HT1080 (cell line): ENCODE measurements at places on chromosomes 7 and 10.

DNA sequence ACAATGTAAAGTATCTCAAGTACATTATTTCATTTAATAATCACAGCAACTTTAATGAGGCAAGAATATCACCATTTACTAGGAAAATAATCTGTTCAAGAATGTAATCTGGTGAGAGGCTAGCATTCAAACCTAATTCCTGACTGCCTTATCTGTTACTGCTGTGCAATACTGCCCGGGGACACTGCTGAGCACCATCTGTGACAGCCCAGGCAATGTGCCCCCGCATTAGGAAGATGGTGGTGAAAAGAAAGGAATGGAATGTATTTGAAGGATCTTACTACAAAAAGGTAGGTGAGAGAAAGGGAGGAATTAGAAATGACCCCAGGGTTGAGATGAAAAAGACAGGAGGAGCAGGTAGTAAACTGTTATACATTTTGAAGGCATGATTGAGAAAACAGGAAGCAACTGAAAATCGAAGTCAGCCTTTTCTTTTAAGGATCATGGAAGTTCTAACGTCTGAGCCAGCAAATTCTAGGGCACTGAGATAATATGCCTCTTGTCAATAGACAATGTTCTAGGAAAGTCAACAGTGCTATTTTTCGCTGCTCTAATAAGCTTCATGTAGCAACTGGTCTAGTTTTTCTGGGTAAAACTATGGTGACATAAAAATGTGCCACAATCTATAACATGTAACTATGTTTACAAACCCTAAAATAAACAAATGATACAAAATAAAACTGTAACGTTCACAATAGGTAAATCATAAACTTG is 90.4 kb downstream of the ETV1 start:
- DNase-seq: no peak

GRCh38 chr7:150340024-150340749 is 1.2 kb downstream of the RARRES2 start:
- no peak for DNase-seq

GRCh38 chr7:35285799-35286198 is 31.9 kb upstream of the TBX20 start:
- no peak for DNase-seq

- DNase-seq: no peak
Measured at GRCh38 chr10:50544095-50544856, 79.5 kb downstream of the SGMS1 start.

DNA sequence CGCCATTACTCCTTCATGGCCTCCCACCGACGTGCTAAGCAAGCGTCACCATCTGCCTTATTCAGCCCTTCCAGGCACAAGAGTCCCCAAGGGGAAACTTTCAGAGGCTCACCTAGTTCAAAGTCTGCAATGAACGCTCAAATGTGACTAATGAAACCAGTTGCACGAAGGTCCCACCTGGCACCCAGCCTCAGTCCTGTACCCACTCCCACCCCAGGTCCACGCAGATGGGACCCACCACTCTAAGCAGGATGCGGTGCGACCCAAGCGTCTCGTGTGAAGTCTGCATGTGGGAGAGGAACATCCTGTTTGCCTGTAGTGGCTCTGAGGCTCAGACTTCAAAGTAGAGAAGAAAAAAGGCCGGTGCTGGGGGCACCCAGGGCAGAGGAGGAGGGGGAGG is 40.3 kb downstream of the RGS10 start:
- no peak for DNase-seq

DNA sequence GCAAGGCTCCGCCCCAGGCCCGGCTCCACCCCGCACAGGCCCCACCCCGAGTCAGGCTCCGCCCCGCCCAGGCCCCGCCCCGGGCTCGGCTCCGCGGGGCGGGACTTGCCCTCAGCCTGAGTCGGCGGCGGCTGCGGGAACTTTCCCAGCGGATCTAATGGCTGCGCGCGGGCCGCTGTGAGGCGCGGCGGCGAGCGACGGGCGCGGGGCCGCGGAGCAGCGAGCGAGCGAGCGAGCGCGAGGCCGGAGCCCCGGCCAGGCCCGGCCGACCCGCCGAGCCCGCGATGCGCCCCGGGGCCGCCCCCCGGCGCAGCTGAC is at the start of gene INPP5A:
INPP5A (plus strand) TSS at position 104 of the 318 bp plus-strand sequence. CDS start 310 bp downstream, outside the sequence.
- DNase-seq: no peak

DNA sequence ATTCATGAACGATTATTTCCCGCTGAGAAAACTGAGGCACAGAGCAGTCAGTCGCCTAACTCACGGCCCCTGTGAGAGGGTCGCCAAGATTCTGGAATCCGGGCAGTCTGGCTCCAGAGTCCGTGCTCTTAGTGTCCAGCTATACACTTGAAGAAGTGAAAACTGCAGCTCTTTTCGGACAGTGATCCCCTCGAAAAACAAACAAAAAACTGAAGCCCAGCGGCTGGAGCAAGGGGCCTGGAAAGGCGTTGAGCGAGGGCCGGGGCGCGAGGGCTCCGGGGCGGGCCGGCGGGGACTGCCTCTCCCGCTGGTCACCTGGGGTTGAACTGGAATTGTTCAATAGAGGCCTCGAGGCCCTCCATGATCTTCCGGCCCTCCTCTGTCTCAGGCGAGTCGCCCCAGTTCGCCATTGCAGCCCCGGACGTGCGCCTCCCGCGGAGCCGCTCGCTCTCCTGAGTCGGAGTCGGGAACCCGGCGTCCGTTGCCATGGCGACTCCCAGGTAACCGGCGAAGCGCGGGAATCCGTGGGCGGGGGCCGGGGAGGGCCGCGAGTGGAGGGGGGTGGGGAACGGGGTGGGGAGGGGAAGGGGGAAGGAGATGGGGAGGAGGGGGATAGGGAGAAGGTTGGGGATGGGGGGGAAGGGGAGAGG is 881 bp downstream of the C10orf67 start:
- no peak for DNase-seq

GRCh38 chr7:151396328-151396970 is 13.4 kb downstream of the WDR86 start:
- DNase-seq: no peak

DNA sequence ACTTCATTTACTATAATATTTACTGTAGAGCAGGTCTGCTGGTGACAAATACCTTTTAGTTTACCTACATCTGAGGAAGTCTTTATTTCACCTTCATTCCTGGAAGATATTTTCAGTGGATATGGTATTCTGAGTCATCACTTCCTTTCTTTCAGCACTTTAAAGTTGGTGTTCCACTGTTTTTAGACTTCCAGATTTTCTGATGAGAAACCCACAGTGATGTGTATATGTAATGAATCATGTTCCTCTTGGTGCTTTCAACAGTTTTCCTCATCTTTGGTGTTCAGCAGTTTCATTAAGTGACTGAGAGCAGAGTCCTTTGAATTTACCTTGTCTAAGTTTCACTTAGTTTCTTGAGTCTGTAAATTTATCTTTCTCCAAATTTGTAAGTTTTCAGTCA is 36.4 kb downstream of the COPG2 start:
- peak; percentile 88 for DNase-seq

- DNase-seq: no peak
Measured at GRCh38 chr10:70584909-70585544, 17.5 kb downstream of the PRF1 start.

DNA sequence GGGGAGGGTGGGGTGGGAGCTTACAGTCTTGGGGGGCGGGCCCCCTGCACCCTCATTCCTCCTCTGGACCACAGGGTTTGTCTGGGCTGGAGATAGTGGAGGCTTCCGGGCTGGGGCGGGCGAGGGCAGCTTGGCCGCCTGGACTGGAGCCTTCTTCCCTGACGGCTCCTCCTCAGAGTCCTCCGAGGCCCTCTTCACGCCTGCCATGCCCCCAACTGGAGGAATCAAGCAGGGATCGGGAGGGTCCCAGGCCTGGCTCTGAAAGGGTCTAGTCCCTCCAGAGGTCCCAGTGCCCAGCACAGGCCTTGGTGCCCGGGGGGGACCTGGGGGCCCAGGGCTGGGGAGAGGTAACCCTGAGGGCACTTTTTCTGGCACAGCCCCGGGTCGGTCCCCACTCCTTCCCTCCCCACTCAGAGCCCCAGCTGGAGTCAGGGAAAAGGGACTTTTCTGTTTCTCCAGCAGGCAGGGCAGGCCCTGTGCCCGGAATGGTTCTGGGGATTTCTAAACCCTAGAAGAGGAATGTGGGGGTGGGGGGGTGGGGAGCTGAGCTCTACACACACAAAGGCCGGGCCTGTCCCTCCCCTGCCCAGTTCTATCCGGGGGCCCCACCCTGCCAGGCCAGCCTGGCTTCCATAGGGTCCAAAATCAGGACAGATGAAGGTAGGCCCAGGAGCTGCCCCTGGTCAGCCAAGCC is 11.6 kb downstream of the MICALL2 start:
- DNase-seq: no peak

GRCh38 chr7:55533050-55533728 is 39.1 kb downstream of the VOPP1 start:
- peak; percentile 72 for DNase-seq

- DNase-seq: peak; percentile 59
Measured at GRCh38 chr10:57955076-57955475, 312.6 kb downstream of the IPMK start.

- peak; percentile 21 for DNase-seq
Measured at GRCh38 chr7:99098824-99099498, 44.9 kb downstream of the SMURF1 start.

DNA sequence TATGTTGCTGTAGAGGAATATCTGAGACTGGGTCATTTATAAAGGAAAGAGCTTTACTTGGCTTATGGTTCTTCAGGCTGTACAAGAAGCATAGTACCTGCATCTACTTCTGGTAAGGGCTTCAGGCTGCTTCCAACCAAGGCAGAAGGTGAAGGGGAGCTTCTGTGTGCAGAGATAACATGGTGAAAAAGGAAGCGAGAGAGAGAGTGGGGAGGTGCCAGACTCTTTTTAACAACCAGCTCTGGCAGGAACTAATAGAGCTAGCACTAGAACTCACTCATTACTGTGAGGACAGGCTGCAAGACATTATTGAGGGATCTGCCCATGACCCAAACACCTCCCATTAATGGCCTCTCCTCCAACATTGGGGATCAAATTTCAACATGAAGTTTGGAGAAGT is 94.5 kb downstream of the KIF20B start:
- DNase-seq: no peak

DNA sequence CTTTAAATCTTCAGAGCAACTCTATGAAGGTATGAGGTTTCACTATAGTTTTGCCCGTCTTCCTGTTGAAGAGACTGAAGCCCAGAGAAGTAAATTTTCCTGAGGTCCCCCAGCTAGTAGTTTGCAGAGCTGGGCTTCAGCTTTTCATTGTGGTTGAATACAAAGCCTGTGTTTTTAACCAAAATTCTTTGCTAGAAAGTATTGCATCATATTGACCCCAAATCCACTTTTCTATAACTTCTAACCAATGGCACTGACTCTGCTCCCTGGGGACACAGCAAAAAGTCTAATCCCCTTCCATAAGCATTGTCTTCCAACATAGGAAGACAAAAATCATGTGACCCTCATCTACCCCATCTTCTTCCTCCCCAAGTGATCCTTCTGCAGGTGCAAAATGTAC is 93.0 kb downstream of the KCNMA1 start:
- no peak for DNase-seq

GRCh38 chr10:31340343-31340742 is 21.3 kb downstream of the ZEB1 start:
- DNase-seq: no peak

- DNase-seq: no peak
Measured at GRCh38 chr7:149828357-149829309, 9.5 kb upstream of the ZNF862 start.

GRCh38 chr10:114408968-114409444 is 4.7 kb upstream of the AFAP1L2 start:
- no peak for DNase-seq

GRCh38 chr10:97923057-97923456 is 73.4 kb downstream of the GOLGA7B start:
- no peak for DNase-seq

- no peak for DNase-seq
Measured at GRCh38 chr7:102253066-102253972, 33.3 kb upstream of the SH2B2 start.

DNA sequence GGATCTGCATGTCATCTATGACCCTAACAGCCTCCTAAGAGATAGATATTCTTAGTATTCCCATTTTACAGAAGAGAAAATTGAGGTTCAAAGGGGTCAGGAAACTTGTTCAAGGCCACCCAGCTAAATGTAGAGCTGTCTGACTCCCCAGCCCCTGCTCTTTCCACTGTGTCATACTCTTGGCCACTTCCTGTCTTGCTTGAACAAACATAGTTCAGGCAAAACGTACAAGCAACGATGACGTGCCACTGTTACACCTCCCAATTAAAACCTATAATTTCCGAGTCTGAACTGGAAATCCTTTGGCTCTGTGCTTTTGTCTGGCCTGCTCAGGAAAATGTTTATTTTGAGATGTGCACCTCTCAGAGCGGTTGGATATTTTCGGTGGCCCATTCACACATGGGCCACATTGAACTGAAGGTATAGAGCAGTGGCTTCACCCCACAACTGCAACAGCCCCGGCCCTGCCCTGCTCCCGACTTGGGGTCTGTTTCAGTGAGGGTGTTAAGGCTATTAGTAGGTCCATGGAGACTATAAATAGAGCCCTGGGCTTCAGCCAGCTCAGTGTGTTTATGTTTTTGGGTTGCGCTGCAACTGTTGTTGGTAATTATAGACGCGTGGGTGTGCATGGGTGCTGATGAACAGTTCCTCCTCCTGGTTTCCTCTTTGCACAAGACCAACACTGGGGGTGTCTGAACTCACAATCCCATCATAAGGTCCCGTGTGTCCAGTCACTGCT is 172.3 kb upstream of the ADO start:
- DNase-seq: peak; percentile 39

- DNase-seq: peak; percentile 90
Measured at GRCh38 chr10:88157981-88158465, 294.6 kb downstream of the PTEN start.

GRCh38 chr7:35596061-35596460 is 98.9 kb downstream of the HERPUD2 start:
- peak; percentile 63 for DNase-seq

DNA sequence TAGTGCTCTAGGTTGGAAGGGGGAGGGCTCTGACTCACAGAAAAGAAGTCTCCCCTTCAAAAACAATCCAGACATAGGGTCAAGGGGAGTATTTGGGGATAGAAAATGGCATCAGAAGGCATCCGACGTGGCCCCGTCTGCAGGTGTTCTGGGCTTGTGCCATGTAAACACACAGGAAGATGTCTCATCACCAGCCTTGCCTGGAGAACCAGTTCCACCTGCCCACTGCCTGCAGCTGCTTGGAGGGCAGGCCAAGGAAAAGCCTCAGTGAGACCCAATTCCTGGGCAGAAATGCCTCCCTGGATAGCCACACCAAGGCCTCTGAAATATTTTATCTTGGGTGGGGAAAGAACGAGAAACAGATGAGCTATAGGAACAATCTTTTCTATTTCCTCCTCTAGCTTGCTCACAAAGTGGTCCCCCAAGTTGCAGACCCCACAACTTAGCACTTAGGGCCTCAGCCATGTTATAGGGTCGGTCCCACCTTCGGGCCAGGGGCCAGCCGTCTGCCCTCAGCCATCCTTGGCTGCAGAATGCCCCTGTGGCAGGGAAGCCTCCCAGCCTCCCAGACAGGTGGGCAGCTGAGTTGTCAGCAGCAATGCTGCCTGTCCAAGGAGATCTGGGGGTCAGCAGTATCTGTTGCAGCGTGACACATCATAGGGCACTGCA is 54.3 kb upstream of the ECHDC3 start:
- DNase-seq: no peak

- no peak for DNase-seq
Measured at GRCh38 chr7:75727881-75728593, 10.7 kb downstream of the HIP1 start.
